ENCODE measurements at places on chromosomes 12 and 14.
A peak's percentile ranks its signal among the peaks of the same experiment; 100 is the strongest.

DNA sequence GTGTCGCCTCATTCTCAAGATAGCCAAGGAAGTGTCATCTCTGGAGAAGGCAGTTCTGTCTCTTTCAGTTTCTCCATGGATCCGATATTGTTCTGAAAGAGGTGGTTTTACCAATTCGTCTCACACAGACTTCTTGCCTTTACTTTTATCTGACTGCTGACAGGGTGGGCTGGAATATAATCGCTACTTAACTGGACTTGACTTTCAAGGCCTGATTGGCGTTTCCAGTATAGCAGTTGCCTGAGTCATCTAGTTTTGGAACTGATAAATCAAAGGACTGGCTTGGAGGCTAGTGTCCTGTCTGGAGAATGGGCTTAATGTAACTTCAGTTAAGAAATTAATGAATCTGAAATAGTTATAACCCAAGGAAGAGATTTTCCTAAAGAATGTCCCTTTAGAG, 21.6 kb downstream of the PRKCH start:
- no peak for DNase-seq

DNA sequence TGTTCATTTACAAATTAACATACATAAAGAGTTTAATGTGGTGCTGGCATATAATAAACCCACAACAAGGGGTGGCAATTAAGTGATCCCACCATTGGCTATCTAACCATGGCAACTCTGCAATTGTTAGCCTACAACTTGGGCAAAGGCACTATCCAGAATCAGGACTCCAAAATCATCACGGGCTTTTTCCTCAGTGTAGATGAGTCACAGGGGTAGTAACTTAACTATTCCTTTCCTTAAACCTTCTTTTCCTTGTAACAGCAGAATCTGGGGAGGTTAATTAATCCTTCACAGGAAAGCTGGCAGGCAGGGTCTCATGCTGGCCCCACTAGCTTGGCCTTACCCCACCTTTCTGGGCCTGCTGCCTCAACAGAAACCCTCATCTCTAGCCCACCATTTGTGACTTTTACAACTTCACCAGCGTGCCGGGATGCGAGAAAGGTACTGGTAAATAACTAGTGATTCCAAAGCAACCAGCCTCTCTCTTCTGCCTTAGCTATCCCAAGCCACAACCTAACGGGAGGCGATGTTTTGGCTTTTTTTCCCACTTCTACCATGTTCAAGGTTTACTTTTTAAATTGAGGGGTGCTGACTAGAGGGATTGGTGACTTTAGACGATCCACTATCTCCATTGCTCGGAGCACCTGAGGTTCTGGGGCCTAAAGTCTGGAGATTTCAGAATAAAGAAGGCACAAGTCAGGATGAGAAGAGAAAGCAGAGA, 744 bp downstream of the ATP5MC2 start:
- DNase-seq, result no peak

- no peak for DNase-seq
Measured at GRCh38 chr12:111672822-111673381, 12.9 kb downstream of the BRAP start.

DNA sequence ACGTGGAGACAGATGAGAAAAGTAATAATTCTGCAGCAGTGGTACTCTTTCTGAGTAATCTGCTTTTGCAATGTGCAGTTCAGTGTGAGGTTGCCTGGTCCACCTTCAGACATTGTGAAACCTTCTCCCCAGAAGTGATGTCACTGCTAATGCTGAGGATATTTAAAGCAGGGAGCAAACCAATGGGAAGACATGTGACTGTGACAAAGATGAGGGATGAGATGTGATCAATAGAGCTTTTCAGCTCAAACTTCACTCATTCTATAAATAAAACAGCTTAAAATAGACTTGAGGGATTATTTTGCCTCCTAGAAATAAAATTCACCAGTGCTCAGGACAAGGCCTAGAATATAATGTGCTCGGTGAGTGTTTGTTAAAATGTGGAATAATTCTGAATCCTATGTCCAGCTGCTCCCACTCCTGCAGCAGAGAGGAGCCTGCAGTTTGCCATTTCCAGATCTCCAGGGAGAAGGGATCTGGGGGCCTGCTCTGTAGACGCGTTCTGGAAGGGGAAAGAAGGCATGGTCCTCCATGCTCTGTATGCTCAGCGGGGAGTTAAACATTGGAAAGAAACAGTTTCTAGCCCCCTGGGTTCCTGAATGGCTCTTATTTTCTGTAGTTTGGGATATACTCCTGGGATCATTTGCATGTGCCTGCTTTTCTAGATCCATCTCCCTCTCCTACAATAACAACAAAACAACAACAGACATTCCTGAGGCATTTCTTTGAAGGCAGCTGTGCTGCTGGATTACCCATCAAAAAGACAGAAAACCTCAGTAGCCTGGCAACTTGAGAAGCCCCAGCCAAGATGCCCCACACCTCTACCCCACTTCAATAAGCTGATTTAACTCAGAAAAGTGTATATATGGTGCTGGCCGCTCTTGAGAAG, 8.9 kb downstream of the SLC7A8 start:
- no peak for DNase-seq

GRCh38 chr14:24042746-24043145, 9.1 kb upstream of the CARMIL3 start:
- peak; percentile 62 for DNase-seq

DNA sequence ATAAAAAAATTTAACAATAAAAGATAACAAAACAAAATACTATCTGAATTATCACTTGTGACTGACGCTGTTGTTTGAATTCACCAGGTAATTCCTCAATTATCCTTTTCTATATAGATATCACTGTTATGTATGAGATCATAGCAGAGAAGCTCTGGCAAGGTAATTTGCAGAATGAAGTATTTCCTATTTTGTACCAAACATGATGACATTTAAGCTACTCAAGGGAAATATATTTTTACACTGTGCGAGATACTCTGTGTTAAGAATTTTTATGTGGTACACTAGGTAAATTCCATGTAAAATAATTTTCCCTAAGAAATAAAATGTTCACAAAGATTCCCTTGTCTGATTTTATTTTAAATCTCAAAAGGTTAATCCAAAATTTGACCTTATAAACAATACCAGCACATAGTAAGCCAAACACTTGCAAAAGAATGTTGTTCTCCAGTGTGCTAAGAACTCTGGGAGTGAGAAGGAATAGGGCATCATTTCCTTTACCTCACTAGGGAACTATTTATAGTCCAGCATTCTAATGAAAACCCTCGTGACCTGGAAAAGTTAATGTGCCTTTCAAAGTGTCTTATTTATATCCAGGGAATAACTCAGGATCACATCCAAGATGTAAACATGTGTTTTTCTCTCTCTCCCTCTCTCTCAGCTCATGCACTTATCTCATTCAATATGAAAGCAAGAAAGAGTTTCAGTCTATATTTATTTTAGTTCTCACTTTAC, 115.2 kb upstream of the RAP1B start:
- no peak for DNase-seq

DNA sequence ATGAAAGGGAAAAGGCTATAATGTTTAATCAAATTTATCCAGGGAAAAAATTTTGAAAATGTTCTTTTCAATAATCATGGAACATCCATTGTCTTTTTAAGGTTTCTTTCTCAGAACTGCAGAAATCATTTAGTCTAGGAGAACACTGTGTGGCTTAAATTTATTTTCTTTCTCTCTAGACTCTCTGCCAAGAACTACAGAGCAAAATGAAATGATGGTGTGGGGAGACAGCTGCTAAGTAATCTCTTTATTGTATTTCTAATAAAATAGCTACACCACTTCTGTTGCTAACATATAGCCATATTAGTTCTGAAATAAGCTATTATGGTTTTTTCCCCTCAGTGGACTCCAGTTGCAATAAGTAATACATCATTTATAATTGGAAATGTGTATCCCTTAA, 120.9 kb downstream of the EFCAB11 start:
- no peak for DNase-seq

- DNase-seq, result no peak
Measured at GRCh38 chr12:93016752-93017350, 87.8 kb upstream of the EEA1 start.

DNA sequence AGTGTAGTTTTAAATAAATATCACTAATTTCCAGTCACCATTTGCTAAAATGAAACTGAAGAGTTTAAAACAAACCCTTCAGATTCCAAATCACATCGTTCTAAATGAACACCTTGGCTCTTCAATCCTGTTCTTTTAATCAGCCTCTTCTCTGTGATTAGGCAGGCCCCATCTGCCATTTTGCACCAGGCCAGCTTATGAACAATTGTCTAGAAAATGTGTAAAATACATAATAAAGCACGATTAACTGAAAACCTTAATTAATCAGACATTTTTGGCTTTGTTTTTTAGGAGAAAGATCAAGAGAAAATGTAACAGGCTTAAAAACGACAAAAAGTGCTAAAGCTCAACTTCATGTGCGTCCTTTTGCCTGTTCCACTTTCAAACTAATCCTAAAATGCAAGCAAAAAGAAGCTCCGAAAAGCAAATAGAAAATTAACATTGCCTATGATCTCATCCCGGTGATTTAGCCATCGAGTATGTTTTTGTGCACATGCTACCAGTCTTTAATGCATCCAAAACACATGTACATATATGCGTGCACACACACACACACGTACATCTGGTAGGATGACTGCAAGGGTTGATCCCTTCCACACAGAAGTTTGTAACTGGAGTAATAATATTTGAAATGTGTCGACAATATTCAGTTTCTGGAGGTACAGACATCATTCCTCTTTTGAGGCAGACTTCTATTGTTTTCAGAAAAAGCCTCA, 288.6 kb downstream of the FOXN3 start:
- no peak for DNase-seq

- DNase-seq, result no peak
Measured at GRCh38 chr12:130457215-130457614, 119.5 kb downstream of the PIWIL1 start.

GRCh38 chr14:69586404-69586803, 11.7 kb upstream of the CCDC177 start:
- DNase-seq, result no peak

DNA sequence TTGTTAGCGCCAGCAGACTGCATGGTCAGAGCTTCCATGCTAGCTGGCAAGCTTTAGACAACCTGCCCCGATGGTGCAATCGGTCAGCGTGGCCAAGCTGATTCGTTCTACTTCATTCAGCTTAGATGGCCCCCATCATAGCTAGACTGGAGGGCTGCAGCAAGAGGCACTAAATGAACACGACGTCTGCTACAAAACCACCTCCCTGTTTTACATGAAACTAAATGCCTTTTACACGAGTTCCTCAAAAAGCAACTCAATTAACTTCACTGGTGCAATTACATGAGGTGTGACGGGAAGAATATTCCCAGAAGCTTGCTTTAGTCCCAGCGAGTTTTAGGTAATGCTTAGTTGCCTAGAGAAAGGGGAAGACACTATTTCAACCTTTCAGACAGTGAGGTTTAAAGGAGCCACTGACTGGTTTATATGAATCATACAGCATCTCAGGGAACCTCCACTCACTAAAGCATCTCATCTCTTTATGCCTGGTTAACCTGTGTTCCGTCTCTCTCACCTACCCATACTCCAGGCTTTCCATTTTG, 8.4 kb downstream of the NIN start:
- no peak for DNase-seq

DNA sequence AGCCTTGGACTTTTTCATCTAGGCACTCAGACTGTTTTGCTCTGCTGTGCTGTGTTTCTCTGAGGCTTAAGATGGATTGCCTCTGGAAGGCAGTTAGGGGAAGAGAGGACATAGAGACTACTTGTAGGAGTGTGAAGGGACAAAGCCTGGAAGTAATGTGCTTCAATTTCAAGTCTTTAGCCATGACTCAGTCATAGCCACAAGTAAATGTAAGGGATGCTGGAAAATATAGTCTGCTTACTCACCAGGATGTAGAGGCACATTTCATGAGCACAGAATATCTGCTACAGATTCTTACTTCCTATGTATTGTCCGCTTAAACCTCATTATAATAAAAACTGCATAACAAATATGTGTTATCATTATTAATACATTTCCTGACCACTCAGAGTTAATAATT, 794.3 kb upstream of the NOVA1 start:
- no peak for DNase-seq

GRCh38 chr14:101251812-101252442, 309.4 kb upstream of the DIO3 start:
- no peak for DNase-seq

DNA sequence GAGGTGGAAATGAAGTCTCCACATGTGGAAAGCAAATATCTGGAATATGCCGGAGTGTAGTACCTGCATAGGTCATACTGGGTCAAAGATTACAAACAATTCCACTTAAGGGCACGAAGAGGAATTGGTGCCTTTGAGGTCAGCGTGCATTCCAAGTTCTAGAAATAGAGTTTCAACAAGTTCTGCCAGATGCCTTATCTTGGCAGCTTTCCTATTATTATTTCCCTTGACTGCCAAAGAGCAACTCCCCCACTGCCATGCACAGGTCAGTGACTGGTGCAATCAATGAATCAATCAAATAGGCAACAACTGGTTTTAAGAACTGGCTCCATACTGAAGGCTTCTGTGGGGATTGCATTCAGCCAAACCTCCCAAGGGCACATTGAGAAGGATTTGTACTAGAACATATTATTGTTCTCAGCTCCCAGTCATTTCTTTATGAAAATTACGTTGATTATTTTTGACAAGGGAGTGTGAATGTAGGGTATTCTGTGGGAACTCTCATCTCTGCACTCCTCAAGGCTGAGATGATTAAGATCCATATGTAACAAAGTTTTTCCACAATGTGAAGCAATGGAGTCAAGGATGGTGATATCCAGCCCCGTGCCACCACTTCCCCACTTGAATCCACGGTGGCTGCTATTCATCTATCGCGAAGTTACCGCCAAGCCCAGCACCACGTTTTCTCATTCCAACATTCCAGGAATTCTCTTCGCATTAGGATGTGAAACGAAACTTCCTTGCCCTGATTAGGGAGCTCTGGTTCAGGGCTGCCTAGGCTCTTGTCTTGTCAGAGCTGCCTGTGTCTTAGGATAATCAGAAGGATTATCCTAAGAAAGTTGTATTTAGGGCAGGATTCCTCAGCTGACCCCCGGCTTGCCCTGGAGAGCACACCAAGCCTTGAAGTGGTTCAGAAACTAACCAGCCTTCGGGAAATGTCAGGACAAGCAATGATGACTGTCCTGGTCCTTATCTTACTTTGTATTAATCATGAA, 115.1 kb upstream of the PCED1B start:
- no peak for DNase-seq

DNA sequence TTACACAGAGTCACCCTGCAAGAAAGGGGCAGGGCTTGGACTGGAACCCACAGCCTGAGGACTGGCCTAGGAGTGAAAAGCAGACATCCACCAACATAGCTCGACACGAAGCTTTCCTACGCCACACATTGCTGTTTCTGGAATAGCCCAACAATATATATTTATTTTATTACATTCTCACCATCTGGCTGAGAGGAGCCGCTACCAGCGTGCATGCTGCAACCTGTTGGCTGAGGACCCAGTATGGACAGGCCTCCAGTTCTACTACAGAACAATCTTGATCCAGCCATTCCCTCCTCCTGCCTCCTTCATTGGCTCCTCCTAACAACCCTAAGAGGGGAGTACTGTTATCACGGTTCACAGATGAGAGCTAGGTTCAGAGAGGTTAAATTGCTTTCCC, 35.6 kb upstream of the TBX5 start:
- no peak for DNase-seq

Data from pancreas (tissue), 10 donors.